ENCODE measurements at places on chromosomes 7 and 10.

GRCh38 chr7:2575046-2575732, 16.4 kb downstream of the IQCE start:
- DNase-seq: no peak

DNA sequence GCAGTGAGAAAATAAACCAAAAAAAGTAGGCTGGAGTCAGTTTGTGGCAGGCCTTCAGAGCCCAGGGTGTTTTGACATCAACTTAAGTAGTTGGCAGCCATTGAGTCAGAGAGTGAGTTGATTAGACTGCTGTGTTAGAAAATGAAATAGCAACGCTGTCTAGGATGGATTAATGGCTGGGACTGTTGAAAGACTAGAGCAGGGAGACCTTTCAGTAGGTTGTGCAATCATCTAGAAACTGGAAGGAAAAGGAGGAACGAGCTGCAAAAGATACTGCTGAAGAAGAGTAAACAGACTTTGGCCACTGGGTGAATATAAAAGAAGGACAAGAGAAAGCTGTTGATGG, 28.6 kb upstream of the TRIL start:
- no peak for DNase-seq

- DNase-seq: no peak
These were observed 49.4 kb upstream of the ARL4A start for GRCh38 chr7:12637819-12638592.

GRCh38 chr10:129706523-129706922, 239.5 kb downstream of the MGMT start:
- DNase-seq: no peak

- peak; percentile 81 for DNase-seq
These were observed 11.1 kb upstream of the INA start for GRCh38 chr10:103265717-103266329.

- no peak for DNase-seq
These were observed 79.7 kb downstream of the AUTS2 start for GRCh38 chr7:69677881-69678493.

DNA sequence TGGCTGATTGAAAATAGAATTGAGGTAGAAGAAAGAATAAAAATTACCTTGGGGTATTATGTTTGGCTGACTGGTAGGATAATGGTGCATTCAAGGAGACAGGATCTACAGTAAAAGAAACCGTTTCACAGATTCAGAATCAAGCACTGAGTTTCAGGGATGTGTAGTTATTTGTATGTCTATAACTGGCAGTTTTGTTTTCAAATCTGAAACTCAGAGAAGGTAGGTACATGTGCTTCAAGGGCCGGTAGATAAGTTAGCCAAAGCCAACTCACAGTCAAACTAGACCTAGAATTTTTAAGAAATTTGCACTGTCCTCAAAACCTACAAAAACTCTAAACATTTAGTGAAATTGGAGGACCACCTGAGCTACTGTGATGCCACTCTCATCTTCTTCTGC, 191.5 kb downstream of the FOXP2 start:
- DNase-seq: no peak

DNA sequence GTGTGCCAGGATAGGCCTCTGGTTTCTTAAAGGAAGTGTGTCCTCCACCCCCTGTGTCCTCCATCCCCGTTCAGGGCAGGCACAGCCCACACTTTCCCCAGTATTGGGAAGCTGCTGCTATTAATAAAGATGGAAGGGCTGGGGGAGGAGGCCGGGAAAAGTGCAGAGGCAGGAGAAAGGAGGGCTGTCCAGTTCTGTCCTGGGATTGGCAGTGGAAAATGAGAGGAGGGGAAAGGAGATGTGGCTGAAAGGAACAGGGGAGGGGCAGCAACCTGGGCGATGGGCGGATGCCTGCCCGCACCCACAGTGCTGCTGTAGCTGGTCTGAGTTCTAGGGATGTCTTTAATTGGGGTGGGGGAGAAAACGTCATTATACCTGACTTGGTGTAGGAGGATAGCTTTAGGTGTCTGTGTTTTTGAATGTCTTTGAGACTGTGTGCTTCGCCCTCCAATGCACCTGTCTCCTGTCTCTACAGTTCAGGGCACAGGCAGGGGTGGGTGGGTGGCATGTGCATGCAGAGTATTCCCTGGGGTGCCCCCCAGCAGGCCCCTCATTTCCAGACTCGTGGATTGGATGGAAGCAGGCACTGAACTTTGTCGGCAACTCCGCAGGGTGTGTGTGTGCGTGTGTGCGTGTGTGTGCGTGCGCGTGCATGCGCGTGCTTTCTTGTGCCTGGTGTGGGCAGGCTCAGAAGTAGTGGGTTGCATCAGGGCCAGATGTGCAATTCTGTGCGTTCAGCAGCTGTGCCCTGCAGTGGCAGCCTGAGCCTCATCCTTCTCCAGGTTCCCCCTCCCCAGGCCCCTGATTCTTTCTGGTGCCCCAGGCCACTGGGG, 2.5 kb downstream of the TRIM8 start:
- no peak for DNase-seq

- no peak for DNase-seq
These were observed 97.6 kb upstream of the ZMIZ1 start for GRCh38 chr10:78971094-78971682.

- no peak for DNase-seq
These were observed 1314.5 kb downstream of the XPNPEP1 start for GRCh38 chr10:108608860-108609259.

- peak; percentile 38 for DNase-seq
These were observed 33.5 kb downstream of the ANXA8 start for GRCh38 chr10:47450442-47450841.

DNA sequence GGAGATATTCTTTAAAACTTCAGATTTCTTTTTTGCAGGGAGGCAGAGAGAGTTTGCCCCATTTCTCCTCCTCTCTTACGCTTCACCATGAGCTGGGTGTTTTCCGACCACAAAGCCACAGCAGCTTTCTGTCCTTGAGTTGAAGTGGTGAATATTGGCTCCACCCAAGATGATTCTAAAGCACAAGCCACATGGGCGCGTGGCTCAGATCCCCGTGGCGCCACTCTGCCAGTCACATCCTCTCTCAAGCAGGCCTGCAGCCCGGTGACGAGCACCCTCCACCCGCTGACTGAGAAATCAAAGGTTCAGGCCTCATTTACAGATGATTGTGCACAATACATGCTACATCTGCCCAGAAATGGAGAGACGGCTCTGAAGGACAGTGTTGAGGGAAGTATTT, 27.6 kb upstream of the RNF32 start:
- no peak for DNase-seq

GRCh38 chr10:44968500-44969400, 9.1 kb downstream of the RASSF4 start:
- DNase-seq: no peak

DNA sequence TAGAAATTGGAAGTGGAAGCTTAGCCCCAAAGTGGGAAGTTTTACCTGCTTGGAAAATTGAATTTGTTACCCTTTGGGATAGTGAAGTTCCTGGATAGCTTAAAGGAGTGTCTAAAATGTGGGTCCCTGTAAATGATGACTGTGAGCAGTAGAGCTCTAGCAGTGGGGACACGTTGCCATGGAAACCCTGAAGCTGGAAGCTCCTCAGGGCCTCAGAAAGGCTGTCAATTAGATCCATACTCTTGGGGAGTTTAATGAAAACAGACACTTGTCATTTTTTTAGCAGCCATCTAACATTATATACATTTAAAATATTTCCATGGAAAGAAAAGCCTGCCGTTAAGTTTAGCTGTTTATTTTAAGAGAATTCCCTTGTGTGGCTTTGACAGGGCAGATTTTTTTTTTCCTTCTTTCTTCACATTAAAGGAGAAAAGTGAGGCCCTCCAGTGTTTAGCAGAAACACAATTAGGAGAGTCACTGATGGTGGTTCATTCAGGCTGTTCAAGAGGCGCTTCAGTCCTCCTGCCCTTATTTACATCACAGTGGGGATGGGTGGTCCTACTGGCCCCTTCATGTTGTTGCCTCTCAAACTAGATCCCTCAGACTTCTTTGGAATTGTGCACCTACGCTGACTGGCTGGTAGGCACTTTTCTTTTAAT, 518.4 kb downstream of the CCSER2 start:
- DNase-seq: no peak

DNA sequence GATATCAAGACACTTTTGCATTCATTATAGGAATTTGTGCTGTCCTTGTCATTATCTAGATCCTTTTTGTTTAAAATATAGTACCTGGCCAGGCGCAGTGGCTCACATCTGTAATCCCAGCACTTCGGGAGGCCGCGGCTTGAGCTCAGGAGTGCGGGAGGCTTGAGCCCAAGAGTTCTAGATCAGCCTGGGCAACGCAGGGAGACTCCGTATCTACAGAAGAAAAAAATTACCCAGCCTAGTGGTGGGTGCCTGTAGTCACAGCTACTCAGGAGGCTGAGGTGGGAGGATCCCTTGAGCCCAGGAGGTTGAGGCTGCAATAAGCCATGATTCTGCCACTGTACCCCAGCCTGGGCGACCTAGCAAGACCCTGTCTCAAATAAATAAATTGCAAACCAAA, 621 bp upstream of the MORN4 start:
- no peak for DNase-seq

- peak; percentile 26 for DNase-seq
These were observed 315.5 kb downstream of the RPS24 start for GRCh38 chr10:78349165-78349516.

DNA sequence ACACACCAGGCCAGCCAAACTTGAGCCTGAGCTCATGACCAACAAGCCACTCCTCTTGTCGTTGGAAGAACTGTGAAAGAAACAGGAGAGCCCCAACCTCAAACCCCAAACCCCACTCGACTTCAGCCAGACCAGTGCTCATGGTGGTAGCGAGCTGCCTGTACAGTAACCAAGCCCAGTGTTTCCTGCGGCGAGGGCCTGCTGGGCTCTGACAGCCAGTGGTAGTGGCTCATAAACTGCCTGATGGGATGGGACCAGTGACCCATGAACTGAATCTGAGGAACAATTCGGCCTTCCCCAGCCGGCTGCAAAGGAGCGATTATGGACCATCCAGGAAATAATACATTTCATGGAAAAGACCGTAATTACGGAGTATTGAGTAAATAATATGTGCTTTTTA, 191.9 kb downstream of the RPS24 start:
- no peak for DNase-seq

DNA sequence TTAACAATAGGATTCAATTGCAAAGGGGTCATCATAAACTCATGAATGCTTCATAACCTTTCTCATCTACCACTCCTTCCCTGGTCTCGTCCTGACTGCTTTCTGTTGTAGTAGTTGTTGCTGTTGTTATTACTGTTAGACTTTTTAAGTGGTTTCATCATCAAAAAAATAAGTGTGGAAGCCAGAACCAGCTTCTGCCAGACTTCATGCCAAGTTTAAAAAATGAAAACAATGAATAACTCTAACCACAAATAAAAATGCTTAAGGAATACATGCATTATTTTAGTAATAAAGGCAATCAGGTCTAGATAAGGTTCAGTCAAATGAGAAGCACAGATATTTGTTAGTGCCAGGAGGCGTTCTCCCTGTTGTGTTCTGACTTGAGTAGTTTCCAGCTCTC, 85.4 kb downstream of the PCLO start:
- DNase-seq: no peak

- DNase-seq: no peak
These were observed 19.5 kb upstream of the C10orf95 start for GRCh38 chr10:102470579-102471546.

DNA sequence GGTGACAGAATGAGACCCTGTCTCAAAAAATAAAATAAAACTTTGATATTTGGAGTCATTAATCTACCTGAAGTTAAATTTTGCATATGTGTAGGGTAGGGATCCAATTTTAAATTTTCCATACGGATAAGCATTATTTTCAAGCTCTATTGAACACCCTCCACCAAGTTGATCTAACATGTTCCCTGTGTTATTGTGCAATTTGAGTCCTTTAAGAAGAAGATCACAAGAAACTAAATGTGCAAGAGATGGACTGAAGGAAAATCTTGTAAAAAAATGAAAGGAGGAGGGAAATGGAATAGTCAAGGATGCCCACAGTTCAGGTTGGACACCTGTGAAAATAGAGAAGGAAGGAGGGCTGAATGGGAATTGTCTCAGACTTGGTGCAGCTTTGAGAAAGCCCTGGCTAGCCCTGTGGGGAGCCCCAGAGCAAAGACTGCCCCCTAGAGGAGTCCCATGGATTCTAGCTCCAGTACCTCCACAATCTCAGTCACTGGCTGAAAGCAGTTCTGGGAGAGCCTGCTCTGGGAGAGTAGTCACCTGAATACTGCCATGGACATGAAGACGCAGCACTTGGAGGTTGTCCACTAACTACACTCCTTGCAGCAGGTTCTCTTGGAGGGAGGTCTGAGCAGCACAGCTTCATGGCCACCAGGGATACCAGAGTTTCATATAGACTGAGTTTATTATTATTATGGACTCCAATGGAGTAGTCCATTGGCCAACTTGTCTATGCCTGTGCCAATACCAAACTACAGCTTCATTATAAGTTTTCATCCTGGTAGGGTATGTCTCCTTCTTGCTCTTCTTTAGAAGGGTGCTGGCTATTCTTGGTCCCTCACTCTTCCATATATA, 5.7 kb upstream of the TIAL1 start:
- no peak for DNase-seq

DNA sequence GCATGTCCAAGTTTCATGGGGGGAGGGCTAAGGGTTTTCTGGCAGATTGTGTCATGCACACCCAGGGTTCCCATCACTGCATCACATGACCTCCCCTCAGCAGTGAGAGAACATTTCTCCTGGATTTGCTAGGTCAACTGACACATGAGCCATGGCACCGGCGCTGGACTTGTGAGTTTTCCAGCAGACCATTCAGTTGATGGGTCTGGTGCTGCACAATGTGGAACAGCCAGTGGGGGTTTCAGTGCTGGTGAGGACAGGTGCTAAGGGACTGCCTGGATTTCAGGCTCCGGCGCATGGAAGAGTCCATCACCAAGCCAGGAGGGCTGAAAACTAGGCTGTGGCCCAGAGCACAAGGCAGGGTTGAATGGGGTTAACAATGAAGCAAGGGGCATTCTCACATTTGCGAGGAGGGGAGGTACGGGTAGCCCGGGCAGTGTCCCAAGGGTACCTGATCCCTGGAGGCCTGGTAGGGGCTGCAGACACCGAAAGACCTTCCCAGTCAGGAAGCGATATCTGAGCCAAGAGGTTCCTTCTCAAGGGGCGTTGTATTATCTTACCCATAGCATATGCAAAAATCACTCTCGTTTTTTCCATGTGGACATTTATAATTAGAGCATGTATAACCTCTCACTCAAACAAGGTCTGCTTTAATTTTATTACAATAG, 203.0 kb downstream of the TNS3 start:
- no peak for DNase-seq

GRCh38 chr10:117542706-117543224, at the start of gene EMX2:
EMX2 (plus strand) TSS chr10:117542746; CDS start chr10:117543268, 522 bp downstream.
- no peak for DNase-seq

- DNase-seq: no peak
These were observed 32.2 kb upstream of the AQP1 start for GRCh38 chr7:30879139-30880124.

GRCh38 chr10:60662917-60663614, 115.2 kb upstream of the CDK1 start:
- DNase-seq: no peak
